Activated T-cell treated with anti-CD3 and anti-CD28 coated beads for 1 hour (primary cell): ENCODE measurements at places on chromosomes 11 and 22.

DNA sequence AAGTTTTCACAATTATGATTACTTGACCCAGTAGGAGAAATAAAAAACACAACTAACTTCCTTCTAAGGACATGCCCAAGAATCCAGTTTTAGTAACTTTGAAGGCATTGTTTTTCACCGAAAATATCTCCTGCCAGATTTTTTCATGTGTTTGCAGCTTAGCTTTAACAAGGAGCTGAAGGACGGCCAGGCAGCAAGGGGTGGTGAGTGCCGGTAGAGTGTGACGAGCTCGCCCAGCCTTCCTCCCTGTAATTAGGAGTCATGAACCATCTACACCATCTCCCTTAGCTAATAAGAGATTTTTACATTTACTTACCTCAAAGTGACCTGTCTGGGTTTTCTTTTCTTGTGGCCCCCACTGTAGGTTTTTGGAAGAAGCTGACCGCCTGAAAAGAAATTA lies 72.0 kb downstream of the BMAL1 start:
- DNase-seq: no peak

DNA sequence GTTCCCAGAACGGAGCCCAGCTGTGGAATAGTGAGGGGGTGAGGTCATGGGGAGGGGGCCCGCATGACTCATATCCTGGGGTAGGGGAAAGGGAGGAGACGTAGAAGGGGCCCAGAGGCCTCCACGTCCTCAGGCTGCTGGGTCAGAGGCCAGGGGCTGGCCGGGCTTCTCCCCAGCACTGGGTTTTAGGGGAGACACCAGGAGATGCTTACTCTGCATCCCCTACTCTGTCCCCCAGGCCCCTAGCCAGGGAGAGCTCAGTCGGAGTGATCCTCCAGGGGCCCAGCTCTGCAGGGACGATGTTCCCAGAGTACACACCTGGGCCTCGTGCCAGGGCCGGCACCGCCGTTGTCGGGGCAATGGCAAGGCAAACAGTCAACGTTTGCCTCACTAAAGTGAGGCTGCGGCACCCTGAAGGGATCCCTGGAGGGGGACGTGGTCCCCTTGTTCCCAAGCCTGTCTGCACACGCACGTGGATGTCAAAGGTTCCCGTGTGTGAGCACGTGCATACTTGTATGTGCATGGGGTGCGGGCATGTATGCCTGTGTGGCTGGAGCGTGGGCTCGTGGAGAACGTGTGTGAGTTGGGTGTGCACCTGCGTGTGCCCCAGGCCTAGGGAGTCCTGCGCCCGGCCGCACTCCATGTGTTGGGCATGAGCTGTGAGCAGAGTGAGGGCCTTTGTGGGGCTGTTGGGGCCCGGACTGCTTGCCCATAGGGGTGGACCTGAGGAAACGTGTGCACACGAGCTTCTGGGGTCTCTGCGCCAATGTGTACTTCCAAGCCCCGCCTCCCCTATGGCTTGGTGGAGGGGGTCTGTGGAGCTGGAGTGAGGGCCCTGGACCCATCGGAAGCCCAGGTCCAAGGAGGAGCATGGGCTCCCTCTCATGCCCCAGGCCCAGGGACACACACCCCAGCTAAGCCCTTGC lies 14.2 kb downstream of the PRR33 start:
- no peak for DNase-seq

DNA sequence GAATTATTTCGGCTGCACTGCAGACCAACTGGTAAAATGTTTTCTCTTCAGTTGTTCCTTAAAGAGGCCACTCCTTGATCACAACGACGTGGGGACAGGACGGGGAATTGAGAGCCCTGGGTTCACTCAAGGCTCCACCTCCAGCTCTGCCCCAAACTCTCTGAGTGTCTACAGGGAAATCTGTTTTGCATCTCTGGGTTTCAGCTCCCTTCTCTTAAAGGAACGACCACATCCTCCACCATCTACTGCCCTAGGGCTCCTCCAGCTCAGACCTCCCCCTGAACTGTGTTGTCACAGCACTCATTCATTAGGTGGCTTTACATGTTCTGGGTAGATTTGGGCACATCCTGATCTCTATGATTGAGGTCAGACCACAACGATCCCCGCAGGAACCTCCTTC lies 5.1 kb upstream of the PPFIA1 start:
- no peak for DNase-seq

DNA sequence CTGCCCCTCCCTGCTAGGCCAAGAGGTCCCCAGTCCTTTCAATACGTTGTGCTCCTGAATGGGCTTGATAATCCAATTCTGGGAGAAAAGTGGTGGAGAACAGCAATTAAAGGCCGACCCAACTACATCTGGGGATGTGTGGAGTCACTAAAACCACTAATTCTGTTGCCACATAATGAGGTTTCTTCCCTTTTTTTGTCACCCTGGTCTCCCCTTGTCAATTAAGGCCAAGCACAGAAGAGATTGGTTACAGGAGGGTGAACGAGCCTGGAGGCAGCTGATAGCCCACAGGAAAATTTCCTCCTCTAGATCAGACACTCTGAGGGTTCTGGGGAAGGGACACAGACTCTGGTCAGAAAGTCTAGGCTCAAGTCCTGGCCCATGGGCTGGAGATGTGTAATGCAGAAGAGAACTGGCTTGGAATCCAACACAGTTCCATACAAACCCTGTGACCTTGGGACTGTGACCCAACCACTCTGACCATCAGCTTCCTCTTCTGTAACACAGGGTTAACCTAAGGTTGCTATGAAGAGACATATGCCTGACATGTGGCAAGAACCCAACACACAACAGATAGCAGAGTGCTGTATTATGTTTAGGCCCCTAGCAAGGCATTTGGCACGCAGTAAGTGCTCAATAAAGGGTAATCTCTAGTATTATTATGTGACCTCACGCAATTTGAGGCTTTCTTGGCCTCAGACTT lies 146.4 kb downstream of the CHST1 start:
- DNase-seq: no peak
